ENCODE measurements at places on chromosomes 3 and 15. TPM values are rescaled to one million over a fixed set of nuclear protein-coding genes. Genes with fewer than 3 reads are reported as not detected.

Gene BCHE
- total RNA-seq: 36.3 TPM

Gene SLC12A1
- not detected for total RNA-seq

GRCh38 chr3:195032955-195033354 lies 238.0 kb downstream of the XXYLT1 start:
- DNase-seq: no peak

DNA sequence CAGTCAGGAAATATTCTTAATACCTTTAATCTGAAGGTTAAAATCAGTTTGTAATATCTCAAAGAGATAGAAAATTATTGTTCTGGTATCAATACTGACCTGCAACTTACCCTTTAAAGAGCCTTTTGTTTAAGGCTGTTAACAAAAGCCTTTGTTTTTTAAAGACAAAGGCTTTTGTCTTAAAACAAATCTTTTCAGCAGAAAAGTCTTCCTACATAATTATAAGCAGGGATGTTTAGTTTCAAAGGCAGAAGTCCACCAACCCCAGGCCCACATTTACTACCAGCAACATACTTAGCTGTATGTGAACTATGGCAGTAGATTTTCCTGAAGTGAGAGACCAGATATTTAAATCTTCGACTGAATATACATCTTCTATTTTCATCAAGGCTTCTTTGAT lies 36.2 kb downstream of the SLC30A4 start:
- DNase-seq: no peak

GRCh38 chr3:66485291-66485968 lies 15.4 kb downstream of the LRIG1 start:
- no peak for DNase-seq

- no peak for DNase-seq
These were observed 515.9 kb downstream of the NLGN1 start for GRCh38 chr3:173913397-173913796.

Gene TMOD3
- total RNA-seq: 32.3 TPM

DNA sequence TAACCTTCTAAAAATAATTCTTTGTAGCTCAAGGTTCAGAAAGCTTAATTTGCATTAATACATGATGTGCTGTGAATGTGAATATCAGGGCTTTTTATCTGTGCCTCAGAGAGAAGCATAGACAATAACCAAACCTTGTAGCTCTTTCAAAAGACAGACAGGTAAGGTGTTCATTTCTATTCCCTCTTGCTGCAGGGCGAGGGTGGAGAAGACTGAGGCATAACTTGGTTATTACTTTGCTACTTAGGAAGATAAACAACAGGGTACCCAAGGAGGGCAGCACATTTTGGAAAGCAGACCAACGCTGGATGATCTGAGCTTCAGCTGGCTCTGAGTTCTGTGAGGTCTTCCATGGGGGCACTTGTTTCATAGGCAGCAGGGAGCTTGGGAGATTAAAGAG lies 408.6 kb upstream of the RARB start:
- no peak for DNase-seq

GRCh38 chr3:58691997-58692396 lies 25.4 kb upstream of the FAM3D start:
- no peak for DNase-seq

Gene SERPINI2
- total RNA-seq: not detected

Gene GOLGA6L26
- not detected for total RNA-seq

Gene RFTN1
- 61.4 TPM for total RNA-seq

DNA sequence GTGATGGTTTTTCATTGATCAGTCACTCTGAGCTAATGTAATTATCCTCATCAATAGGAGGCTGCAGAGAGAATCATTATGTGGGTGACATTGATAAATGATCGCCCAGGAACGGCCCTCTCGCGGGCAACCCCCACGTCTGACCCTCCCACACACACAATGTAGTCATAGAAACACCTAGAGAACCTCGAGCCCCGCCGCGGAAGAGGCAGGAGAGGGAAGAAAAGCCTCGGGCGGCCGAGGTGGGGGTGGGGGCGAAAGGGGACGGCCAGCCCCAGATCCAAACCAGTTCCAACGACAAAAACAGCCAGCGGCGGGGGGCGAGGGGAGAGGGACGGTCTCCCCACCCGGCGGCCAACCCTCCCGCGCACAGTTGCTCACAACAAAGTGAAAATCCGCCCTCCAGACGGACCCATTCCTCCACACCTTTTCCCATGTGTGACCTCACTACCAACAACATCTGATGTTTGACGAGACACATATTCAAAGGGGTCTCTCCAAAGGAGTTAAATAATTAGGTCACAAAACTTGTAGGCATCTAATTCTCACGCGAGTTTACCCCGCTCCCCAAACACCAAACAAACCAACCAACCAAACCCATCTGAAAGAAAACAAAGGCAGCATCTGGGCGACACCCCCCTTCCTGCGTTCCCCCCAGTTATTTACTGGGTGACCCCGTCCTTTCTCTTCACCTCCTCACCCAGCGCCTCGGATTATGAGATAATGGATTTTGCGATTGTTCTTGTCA lies 213.0 kb downstream of the MEIS2 start:
- no peak for DNase-seq

GRCh38 chr3:192514081-192514753 lies 213.1 kb downstream of the FGF12 start:
- no peak for DNase-seq

- no peak for DNase-seq
These were observed 256.5 kb downstream of the MEIS2 start for GRCh38 chr15:36843822-36844221.

GRCh38 chr15:58361273-58361759 lies 70.5 kb upstream of the LIPC start:
- no peak for DNase-seq

GRCh38 chr3:159356606-159357005 lies 554.8 kb downstream of the MFSD1 start:
- DNase-seq: no peak

Gene CFAP92
- not detected for total RNA-seq

GRCh38 chr15:37252530-37252929 lies 152.2 kb upstream of the MEIS2 start:
- no peak for DNase-seq

Gene CAV3
- not detected for total RNA-seq

- no peak for DNase-seq
These were observed 198.5 kb upstream of the GADL1 start for GRCh38 chr3:31092748-31093589.

Gene ISLR2
- 0.69 TPM for total RNA-seq

DNA sequence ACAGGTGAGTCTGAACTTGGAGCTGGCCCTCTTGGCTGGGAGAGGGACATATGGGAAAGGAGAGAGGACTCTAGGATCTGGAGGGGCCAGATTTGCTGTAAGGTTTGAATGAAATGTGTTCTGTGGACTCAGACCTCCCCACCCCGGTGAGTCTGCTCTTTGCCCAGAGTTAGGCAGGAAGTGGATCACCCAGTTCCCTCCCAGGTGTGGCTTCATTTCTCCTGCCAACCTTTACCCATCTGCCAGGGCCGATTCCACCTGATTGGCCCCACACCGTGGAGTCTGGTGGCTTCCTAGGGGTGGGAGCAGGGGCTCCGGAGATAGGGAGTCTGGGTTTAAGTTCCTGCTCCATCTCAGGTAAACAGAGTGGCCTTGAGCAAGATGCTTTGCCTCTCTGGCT lies 25.5 kb downstream of the CD276 start:
- no peak for DNase-seq

DNA sequence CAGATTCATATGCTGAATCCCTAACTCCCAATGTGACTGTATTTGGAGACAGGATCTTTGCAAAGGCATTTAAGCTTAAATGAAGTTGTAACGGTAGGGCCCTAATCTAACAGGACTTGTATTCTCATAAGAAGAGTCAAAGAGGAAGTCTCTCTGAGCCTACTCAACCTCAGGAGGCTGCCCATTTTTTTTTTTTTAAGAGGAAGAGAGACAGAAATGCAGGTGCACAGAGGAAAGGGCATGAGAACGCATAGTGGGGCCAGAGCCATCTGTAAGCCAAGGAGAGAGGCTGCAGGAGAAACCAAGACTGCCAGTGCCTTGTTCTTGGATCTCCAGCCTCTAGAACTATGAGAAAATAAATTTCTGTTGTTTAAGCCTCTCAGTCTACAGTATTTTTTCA lies 28.4 kb downstream of the ZNF860 start:
- DNase-seq: no peak

- DNase-seq: no peak
These were observed 400.7 kb upstream of the AGTR1 start for GRCh38 chr3:148297013-148297412.

DNA sequence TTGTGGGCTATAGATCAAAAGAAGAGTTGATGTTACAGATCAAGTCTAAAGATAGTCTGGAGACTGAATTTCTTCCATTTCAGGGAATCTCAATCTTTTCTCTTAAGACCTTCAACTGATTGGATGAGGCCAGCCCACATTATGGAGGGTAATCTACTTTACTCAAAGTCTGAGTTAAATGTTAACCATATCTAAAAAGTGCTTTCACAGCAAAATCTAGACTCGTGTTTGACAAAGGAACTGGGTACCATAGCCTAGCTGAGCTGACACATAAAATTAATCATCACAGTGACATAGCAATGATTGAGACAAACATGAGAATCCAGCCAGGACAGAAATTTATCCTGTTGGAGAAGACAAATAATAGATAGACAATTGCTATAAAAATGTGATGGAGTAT lies 407.9 kb upstream of the GRM7 start:
- no peak for DNase-seq

DNA sequence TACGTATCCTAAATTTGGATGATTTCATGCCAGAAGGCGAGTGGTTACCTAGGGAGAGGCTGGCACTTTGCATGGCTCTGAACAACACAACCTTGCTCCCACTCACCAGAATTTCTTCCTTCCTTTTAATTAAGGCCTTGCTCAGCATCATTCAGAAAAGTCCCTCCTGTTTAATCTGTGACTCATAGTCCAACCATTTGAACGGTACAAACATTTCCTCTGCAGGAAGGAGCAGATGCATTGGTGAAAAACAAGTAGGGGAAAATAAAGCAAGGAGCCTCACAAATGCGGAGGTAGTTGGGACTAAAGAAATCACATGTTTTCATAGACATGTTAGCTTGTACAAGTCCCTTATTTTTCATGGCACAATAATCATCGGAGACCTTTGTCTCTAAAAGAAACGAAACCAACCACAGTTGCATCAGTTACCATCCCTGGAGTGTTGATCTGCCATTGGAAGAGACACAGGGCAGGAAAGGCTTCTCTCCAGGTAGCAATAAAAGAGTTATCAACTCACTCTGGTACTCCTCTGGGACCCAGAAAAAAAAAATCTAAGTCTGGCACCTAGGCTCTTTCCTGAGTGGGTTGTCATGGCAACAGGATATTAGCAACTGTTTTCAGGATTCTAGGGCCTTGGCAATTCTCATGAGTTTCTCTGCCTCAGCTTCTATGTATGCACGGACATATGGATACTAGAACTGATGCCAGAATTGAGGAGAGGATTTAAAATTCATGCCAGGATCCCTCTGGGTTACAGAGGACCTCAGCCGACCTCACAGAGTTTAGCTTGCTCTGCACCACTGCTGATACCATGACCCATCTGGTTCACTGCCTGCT lies 255.4 kb upstream of the ARPP21 start:
- no peak for DNase-seq

- DNase-seq: no peak
These were observed 85.8 kb downstream of the KCNAB1 start for GRCh38 chr3:156206157-156206556.

DNA sequence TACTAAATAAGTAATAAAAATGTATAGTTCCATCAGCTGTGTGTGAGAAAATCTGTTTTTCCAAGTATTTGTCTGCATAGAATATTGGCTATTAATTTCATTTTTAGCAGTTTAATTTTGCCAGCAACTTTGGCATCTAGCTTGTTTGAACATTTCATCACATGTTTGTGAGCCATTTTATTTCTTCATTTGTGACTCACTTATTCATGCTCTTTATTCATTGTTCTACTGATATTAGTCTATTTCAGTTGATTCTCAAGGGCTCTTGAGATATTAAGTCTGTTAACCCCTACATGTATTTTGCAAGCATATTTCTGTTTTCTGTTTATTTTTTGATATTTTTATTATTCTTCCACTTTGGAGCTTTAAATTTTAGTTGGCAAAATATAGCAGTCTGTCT lies 74.0 kb upstream of the PHLDB2 start:
- DNase-seq: no peak

Gene ARNT2
- 7.4 TPM for total RNA-seq

Gene C3orf18
- total RNA-seq: 9.2 TPM

DNA sequence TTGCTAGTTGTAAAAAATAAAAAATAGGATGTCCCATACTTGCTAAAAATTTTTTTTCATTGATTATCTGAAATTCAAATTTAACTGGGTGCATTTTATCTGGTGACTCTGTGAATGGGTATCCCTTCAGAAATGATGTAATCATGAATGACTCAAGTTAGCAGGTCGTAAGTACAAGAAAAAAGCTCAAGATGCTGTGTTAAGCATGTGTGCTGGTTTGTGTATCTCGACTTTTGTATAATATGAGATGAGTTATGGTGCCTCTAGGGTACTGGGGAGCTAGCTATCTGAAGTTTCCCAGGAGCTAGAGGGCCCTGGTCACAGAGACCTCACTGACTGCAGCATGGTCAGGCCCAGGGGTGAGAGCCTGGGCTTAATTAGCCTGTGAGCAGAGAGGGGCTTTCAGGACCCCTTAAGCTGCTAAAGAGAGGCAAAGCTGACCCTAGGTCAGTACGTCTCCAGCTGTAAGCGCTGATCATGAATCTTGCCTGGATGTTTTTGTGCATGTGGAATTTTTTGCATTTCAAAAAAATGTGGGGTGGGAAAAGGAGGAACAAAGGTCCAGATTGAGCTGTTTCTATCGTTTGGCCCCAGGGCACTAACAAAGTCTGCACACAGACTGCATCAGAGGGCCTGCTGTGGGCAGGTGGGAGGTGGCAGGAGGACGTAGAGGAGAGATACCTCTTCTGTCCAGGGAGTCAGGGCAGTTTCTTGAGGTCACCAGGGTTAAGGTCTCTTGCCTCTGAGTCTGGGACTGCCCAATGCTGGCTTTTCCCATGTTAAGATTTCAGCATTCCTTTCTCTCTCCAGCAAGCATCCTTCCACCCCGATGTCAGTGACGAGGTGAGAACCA lies 233.2 kb upstream of the TPM1 start:
- DNase-seq: no peak

DNA sequence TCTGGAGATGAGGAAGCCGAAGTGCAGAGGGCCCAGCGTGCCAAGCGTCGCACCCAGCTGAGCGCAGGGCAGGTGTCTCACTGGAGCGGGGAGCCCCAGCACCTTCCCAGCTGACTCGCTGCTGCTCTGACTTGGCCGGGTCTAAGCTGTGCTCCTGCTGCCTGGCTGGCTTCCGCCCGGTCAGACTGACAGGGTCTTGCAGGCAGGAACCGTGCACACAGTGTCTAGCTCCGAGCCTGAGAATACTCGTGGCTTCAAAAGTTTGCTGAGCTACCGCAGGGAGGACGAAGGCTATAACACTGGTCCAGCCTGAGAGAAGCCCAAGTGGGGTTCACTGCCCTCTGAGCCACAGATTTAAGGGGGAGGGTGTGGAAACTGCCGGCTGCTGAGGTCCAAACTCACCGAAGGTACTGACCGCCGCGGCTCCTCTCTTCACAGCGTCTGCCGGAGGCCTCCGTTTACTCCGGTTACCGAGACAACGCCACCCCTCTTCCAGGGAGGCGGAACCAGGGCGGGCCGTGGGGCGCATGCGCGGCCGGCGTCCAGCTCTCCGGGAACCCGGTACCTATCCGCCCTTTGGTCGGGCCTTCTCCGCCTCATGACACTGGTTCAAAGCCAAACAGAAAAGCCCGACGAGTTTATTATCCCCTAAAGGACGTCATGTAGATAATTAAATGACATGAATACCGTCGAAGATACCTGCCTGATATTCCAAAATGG lies at the start of gene CFAP44:
Gene CFAP44, minus strand, starts transcription at position 443 of the 720 bp plus-strand sequence. CDS start 7,829 bp downstream, outside the sequence.
- peak; percentile 33 for DNase-seq
